SK-N-SH (cell line): ENCODE measurements at places on chromosomes 16 and 17. TPM values are rescaled to one million over a fixed set of nuclear protein-coding genes. Genes with fewer than 3 reads are reported as not detected.
A peak's percentile ranks its signal among the peaks of the same experiment; 100 is the strongest.

- DNase-seq: peak; percentile 79
These were observed 1.0 kb downstream of the RHBDL3 start for GRCh38 chr17:32266389-32267301.

GRCh38 chr17:68169840-68170239 is 78.0 kb upstream of the AMZ2 start:
- DNase-seq: no peak

GRCh38 chr16:12411516-12411915 is 392.2 kb downstream of the CPPED1 start:
- no peak for DNase-seq

DNA sequence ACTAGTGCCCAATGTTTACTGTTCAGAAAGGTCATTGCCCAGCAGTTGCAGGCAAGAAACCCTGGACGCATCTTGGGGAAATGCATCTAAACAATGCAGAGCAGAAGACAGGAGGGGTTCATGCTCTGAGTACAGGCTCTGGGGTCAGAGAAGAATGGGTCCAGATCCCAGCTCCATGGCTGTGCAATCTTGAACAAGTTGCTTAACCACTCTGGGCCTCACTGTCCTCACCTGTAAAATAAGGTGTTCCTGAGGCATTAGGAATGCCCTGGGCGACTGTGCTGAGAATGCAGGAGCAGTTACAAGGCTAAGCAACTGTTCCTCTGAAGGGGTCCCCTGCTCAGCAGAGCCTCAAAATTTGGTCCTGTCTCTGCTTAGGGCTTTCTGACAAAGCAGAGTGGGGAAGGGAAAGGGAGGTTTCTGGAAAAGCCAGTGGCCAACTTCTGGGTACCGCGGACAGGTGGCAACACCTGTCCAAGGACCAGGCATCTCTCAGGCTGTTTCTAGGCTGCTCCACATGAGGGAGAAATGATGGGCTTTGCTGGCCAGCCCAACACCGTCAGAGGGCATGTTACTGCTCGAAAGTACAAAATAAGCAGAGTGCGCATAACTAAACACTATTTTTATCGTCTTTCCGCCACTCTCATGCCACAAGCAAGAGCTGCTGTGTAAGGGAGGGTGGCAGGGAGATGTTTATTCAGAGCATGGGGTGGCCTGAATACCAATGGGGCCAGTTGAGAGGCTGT is 176.8 kb downstream of the XYLT1 start:
- no peak for DNase-seq

TBC1D28 gene
- not detected in 2 replicates for polyA plus RNA-seq

GRCh38 chr17:32485261-32486110 is 1.3 kb upstream of the CDK5R1 start:
- no peak for DNase-seq

GRCh38 chr17:61520897-61521296 is 68.7 kb downstream of the TBX4 start:
- DNase-seq: no peak

DNA sequence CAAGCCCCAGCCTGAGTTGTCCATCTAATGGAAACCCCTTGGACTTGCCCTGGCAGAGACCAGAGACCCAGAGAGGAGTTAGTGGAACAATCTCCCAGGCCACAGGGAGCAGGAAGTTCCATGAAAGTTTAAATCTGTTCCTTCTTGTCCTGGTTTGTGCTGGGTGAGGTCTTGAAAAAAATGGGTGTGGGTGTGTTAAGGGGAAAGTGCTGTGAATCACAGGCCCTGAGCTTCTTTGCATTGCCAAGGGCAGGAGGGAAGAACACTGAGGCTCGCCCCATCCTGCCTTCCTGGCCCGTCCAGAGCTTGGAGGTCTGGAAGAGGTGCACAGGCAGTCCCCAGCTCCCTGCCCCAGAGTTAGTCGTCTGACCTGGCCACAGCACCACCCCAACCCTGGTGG is 2.3 kb downstream of the ADORA2B start:
- DNase-seq: no peak

DNA sequence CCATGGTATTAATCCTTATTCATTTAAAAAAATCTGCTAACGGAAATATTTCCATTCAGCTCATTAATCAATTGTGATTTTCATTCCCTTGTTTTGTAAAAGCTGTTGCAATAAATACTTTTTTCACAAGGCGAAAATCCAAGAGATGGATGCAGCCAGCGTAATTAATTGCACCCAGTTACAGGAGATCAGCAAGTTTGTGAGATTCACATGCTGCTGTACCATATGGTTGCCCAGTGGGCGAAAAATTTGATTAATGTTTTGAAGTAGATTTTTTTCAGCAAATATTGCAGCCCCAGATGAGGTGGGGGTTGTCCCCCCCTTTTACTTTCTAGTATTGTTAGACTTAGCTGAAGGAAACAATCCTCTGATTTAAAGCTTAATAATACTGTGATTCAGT is 186.6 kb downstream of the WWOX start:
- DNase-seq: no peak

NR1D1 gene
- 2.1 and 6.5 TPM in 2 replicates for polyA plus RNA-seq

DNA sequence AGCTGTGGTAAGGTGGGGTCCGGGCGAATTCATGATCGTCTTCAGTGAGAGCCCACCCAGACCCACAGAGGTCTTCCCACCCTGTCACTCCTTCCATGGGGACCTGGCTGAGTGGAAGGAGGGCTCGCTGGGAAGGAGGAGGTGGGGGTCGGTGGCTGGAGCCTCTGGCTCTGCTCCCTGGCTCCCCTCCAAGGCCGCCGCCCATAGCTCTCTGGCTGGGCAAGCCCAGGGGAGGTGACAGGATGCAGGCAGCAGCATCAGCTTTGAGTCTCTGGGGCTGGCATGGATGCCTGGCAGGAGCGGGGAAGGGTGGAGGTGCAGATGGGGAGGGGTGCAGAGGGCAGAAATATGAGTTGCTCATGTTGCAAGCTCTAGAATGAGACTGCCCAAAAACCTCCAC is 147.0 kb downstream of the ENGASE start:
- peak; percentile 73 for DNase-seq
